Activated T-helper 9 cell treated with anti-CD3 and anti-CD28 coated beads, Interleukin-2, amount 50 U/mL, for 16 hours (primary cell): ENCODE measurements at places on chromosomes 6 and 20.

- DNase-seq: no peak
Measured at GRCh38 chr6:15535495-15536197, 127.2 kb downstream of the DTNBP1 start.

GRCh38 chr6:128005009-128005408 is 104.2 kb upstream of the THEMIS start:
- no peak for DNase-seq

- DNase-seq: no peak
Measured at GRCh38 chr6:140360651-140361050, 986.2 kb upstream of the CITED2 start.

DNA sequence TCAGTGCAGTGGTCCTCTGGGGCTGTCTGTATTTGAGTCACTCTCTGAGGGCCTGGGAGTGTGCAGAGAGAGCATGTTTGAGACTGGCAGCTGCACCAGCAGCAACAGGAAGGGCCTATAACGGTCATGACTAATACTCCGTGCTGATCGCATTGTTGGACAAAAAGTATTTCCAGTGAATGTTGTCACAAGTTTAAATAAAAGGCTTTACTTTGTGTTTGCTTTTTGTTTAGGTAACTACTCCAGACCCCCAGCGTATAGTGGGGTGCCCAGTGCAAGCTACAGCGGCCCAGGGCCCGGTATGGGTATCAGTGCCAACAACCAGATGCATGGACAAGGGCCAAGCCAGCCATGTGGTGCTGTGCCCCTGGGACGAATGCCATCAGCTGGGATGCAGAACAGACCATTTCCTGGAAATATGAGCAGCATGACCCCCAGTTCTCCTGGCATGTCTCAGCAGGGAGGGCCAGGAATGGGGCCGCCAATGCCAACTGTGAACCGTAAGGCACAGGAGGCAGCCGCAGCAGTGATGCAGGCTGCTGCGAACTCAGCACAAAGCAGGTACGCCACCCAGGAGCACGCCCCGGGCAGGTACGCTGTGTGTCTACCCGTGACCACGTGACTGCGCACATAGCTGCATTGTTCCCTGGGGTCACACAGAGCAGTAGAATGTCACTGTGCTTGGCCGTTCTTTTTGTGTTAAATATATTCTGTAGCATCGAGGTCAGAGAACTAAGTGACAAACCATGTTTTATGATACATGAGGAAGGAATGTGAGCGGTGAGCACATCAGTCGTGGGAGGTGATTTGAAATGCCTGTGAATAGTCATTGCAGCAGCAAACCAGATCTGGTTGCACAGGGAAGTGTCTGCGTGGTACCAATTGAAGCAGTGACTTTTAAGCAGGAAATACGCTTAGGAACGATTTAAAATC is 174.7 kb downstream of the TMEM242 start:
- DNase-seq: no peak

DNA sequence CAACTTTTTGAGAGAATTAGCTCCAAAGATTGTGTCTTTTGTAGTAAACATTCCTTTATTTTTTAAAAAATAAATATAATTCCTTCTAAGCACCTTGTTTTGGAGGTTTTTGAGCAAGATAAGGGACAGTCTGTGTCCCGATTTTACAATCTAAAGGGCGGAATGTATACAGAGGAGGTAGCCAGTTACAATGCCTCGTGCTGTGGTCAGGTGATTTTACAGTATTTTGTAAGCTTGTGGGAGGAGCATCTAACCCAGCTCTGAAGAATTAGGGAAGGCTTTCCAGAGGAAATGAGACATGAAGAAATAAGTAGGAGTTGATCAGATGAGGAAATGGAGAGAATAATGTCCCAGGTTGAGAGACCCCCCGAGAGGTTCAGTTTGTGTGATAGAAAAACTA is 1.3 kb downstream of the HINT3 start:
- no peak for DNase-seq

DNA sequence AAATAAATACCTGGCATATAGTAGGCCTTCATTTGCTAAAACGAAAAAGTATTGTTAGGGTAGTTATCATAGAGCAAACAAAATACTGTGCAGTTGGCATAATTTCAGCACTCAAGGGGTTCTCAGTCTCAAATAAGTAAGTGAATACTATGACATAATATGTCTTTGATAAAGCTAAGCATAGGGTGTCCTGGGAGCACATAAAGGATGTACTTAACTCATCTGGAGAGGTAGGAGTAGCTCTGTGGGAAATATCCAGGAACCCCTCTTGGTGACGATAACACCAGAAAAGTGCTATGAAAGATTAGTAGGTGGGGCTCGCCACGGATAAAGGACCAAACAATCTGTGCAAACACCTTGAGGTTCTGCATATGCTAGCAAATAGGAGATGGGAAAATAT is 23.2 kb downstream of the VNN1 start:
- DNase-seq: no peak

DNA sequence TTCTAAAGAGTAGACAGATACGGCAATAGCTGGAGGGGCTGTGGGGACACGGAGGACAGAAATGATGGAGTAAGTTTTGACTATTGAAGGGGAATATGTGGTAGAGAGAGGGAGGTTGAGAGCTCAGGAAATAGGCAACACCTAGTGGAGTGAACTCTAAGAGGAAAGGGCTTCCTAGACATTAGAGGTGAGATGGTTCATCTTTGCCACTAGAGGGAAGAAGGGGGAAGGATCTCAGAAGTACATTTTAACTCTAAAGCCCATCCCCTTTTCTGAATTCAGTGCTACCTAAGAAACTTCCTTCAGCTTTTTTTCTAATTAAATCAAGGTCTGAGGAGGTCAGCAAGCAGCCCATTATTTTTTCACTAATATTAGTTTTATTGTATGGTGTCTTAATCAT is 689.4 kb upstream of the MAP3K7 start:
- no peak for DNase-seq

DNA sequence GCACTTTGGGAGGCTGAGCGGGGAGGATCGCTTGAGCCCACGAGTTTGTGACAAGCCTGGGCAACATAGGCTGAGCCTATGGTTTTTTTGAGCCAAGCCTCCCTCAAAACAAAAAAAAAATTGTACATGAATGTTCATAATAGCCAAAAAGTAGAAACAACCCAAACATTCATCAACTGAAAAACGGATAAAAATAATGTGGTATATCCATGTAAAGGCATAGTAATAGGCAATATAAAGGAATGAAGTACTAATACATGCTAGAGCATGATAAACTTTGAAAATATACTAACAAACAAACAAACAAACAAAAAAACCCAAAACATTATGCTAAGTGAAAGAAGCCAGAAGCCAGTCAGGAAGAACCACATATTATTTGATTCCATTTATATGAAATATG is 35.3 kb downstream of the KIAA0319 start:
- DNase-seq: no peak

DNA sequence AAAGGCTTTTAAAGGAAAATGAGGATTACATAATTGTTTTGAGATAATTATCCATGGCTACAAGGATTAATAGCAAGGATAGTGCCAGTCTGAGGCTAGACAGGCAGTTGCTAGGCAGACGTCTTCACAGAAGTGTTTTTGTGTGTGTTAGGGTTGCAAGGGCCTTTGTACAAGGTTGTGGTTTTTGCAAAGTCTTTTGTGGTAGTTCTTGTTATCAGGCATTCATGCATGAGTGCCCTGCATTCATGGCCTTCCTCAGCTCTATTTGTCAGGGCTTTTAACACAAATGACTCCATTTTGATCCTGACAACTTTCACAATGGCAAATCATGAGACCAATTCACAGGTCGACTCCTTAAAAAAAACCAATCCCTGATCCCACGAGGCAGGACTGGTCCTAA is 68.1 kb upstream of the TXNDC5 start:
- no peak for DNase-seq

- no peak for DNase-seq
Measured at GRCh38 chr20:25129908-25130307, 48.0 kb upstream of the VSX1 start.

DNA sequence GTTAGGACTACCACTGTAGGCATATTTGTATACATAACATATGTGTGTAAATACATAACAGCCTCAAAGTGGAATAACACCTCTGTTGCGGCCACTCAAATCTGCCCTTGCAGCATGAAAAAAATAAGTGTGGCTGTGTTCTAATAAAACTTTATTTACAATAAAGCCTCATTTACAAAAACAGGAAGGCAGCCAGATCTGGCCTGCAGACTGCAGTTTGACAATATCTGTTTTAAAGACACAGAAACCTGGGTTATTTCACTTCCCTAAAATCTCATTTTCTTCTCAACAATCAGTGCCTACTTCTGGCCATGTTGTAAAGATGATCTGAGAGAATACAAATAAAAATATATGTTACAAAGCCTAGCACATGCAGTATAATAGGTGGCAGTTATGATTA is 53.9 kb upstream of the SCML4 start:
- DNase-seq: no peak

GRCh38 chr6:111806561-111807497 is 66.4 kb downstream of the FYN start:
- DNase-seq: no peak

DNA sequence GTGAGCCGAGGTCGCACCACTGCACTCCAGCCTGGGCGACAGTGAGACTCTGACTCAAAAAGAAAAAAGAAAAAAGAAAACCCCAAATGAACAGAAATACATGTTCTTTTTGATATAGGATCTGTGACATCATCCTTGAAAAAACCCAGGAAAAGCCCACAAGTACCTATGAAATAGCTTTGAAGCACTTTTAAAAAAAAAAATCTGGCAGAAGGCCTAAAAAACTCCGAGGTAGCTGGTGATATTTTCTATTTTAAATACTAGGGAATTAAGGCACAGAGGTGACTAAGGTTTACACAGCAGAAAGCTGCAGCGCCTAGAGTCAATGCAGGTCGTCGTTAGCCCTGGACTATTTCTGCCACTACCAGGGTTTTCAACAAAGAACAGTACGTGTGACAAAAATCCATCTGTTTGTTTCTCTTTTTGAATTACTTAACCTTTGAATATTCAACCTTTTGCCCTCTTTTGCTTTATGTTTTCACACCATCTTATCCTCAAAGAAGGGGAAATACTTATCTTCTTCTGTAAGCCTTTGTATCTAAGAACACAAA is 39.4 kb upstream of the EEF1A1 start:
- DNase-seq: no peak

DNA sequence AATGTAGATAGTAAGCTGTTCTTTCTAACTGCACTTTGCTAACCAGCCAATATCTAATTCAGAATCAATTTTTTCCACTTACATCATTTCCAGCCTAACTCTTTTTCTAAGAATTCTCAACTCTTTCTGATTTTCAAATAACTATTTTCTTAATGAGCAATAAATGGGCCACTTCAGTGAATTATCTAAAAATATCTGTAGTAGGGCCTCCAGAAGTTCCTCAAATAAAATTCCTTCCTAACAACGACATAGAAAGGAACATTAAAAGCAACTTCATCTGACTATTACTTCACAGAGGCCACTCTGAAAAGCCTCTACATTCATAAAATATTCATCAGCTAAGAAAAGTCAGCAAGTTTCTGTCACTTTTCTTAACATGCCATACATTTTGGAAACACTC is 4.8 kb downstream of the COL12A1 start:
- DNase-seq: no peak

GRCh38 chr6:551829-552350 is 105.0 kb downstream of the HUS1B start:
- no peak for DNase-seq

- DNase-seq: no peak
Measured at GRCh38 chr6:15550546-15551123, 112.2 kb downstream of the DTNBP1 start.

GRCh38 chr6:144582939-144583613 is 297.9 kb downstream of the UTRN start:
- DNase-seq: peak; percentile 6

- DNase-seq: no peak
Measured at GRCh38 chr6:134190883-134191282, 127.0 kb downstream of the SGK1 start.

- no peak for DNase-seq
Measured at GRCh38 chr6:51839726-51840374, 247.6 kb downstream of the PKHD1 start.

DNA sequence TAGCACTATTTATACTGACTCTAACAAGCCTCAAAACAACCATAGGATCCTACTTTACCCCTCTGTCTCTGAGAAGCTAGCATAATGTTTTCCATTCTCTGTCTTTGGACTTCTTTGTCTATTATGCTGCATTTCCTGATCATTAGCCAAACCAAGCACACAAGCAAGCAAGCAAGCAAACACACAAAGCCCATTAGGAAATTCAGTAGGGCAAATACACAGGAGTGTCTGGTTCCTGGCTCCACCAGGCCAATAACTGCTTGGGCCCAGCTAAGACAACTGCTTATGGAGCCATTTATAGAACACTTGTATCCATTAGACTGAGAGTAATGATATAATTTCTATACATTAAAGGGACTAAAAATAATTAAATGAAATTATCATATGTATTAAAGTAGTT is 952.9 kb upstream of the EPHA7 start:
- no peak for DNase-seq

- DNase-seq: no peak
Measured at GRCh38 chr6:11160199-11160598, 48.7 kb upstream of the ERVFRD-1 start.

DNA sequence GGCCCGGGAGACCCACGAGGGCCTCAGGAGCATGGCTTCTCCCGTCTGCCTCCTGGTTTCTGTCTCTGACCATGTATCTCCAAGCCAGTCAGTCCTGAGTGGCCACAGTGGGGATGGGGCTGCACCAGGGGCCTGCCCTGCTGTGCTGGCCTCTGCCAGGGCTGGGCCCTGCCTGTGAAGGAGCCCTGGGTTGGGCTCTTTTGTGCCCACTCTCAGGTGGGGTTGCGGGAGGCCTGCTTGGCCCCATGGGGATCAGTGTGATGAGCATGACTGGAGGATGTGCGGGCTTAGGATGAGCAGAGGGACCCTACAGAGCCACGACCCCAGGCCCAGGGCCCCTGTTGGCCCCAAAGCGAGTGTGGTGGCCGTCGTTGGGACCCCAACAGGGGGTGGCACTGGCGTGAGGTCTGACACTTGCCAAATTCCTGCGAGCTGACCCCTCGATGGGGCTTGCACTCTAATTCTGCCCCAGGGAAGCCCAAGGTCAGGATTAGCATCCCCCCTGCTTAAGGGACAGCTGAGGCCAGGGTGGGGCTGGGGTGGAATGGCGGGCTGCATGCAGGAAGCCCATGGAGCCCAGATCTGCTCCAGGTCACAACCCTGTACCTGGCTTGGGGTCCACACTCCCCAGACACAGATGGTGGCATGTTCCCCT is 90.0 kb upstream of the BHLHE23 start:
- DNase-seq: no peak

DNA sequence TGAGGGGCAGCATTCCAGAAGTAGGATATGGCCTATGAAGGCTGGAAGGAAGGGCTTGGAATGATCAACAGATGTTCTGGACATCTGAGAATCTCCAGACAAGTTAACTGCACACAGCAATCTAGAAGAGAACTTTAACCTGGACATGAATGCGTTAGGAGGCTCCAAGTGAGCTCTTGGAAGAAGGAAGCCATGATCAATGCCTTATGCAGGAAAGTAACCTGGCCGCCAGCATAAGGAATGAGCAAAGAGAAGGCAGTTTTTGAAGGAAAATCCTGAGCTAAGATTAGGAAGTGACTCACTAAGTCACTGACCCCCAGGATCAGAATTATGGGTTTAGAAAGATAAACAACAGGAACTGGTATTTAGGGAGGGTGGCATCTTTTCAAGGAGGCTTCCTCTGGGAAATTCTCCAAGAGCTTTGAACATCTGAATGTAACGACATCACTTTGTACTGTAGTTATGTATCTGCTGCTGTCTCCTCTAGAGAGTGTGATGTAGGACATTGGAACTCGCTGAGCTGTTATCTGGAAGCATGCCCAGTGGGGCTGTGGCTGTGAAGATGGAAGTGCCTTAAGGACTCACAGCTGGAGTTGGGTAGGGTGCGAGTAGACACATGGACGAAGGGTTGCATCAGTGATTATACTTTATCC is 236.8 kb downstream of the PACRG start:
- DNase-seq: no peak
